LoVo (cell line): ENCODE measurements at places on chromosomes 16 and 17.

DNA sequence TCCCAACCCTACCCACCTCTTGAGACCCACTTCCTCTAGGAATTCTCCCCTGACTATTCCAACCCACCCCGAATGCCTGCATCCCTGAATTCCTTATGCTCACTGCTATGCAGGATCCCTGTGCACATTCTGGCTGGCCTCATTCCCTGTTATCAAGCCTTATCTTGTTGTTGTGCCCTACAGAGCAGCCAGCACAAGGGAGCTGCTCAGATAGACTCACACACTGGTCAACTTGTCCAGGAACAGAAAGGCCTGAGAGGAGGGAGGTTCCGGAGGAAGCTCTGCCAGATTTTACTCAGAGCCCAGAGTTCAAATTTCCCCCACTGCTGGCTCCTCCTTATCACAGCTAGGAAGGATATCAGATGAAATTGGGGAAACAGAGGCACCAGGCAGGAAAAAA lies 24.8 kb upstream of the MYO18A start:
- DNase-seq = no peak

DNA sequence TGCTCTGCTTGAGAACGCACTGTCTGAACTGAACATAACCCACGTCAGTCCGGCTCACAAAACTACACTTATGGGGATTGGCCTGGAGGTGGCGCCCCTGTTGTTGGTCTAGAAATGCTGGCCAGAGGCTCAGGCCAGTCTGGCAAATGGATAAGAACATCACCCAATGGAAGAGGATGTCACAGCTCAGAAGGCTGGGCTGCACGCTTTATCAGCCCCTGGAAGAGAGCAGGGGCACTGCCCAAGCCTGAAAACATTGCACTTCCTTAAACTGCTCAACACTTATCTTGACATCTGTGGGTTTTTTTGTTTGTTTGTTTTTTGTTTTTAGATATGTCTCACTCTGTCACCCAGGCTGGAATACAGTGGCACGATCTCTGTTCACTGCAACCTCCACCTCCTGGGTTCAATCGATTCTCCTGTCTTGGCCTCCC lies 24.8 kb upstream of the BPTF start:
- DNase-seq = peak; percentile 50

DNA sequence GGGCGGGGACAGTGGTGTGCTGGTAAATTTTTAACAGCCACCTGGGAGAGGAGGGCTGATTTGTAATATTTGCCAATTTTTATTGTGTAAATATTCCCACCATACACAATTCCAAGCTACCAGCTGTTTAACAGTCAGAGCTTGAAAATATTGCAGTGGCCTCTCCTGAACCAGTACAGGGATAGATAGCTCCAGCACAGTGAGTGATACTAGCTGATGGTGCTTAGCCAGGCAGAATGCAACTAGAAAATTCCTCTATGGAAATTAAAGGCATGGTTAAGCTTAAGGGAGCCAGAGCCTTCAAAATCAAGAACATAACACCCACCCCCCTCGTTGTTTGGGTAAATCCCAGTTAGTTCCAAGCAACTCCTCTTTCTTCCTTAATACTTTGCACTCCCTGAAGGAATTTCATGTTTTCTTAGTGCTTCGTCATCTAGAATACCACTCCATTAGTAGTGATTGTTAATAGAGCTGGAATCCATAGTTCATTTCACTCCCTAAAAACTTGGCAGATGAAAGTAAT lies 96.6 kb downstream of the CYB561 start:
- DNase-seq = no peak

GRCh38 chr17:47279062-47279801 lies 25.6 kb downstream of the ITGB3 start:
- peak; percentile 47 for DNase-seq

GRCh38 chr16:19170043-19170655 lies 2.1 kb downstream of the SYT17 start:
- no peak for DNase-seq

GRCh38 chr17:19016297-19016696 lies 11.7 kb upstream of the FAM83G start:
- DNase-seq = no peak

DNA sequence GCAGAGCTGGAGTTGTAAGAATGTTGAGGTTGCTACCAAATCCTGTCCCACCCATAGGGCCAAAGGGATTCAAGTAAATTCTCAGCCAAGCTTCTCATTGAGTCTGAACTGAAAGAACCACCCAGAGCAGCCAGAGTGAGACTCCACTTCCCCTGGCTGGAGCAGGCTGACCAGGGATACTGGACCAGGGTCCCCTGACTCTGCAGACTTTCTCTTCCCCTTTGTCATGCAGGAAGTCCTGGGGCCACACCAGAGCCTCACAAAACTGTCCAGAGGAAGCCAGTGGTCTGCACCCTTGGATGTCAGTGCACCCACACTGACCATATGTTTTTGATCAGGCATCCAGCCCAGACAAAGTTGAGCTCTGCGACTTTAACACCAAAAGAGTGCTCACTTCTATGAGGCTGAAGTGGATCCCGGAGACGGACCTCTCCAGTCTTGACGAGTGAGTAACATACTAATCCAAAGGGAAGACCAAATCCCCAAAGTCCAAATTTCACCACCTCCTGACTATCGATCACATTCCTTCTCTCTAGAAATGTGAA lies 4.1 kb downstream of the NXN start:
- no peak for DNase-seq

DNA sequence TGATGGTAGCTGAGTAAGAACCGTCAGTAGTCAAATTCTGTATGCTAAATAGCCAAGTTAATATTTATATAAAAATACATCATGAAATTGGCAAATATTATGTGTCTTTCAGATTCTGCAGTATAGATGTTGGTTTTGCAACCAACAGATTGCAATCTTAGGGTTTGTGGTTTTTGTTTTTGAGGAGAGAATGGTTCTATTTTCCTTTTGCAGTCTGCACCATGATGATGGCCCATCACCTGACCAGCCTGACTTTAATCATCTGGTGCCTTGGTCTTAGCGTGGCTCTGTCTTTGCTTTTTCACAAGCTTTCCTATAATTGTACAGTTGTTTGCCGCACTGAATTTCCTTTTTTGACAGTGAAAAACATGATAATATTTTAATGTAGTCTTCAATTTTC lies 50.7 kb downstream of the NUP93 start:
- no peak for DNase-seq

GRCh38 chr17:53058031-53058430 lies 764.7 kb upstream of the KIF2B start:
- no peak for DNase-seq

DNA sequence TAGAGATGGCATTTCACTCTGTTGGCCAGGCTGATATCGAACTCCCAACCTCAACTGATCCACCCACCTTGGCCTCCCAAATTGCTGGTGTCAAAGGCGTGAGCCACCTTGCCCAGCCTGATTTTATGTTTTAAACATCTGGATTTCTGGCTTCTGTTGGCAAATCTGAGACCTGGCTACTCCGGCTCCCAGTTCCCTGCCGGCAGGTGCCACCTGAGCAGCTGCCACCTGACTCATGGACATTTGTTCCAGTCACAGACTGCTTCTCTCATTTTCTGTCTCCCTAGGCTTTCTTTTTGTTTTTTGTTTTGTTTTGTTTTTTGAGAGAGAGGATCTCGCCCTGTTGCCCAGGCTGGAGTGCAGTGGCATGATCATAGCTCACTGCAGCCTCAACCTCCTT lies 9.6 kb downstream of the PMM2 start:
- no peak for DNase-seq

DNA sequence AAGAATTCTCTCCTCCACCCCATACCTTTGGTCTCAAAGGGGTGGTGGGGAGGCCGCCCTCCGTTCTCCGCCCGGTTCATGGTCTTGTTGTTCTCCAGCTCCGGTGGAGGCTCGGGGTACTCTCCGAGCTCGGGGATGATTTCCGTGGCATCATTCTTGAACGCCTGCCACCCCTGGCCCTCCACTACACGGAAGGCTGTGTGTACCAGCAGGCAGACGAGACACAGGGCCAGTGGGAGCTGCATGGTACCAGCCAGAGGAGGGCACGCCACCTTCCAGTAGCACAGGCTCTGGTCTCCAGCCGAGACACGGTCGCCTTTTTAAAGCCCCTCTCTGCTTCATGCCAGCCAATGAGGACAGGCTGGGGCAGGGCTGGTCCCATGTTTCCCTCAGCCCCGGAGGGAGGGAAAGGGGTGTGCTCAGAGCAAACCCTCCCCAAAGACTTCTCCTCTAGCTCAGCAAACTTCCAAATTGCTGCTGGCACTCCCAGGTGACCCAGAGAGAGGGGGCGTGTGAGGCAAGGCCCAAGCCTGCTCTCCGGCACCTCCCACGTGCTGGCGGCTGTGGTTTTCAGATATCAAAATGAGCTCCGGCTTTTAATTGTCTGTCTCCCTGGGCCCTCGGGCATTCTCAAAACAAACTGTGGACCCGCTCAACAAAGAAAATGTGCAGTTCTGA lies at the start of gene SOST:
TSS of gene SOST (minus strand) at position 295 of the 678 bp plus-strand sequence. CDS start at position 245, 50 bp downstream.
- no peak for DNase-seq

GRCh38 chr16:57837305-57838125 lies 35.2 kb upstream of the KIFC3 start:
- no peak for DNase-seq

DNA sequence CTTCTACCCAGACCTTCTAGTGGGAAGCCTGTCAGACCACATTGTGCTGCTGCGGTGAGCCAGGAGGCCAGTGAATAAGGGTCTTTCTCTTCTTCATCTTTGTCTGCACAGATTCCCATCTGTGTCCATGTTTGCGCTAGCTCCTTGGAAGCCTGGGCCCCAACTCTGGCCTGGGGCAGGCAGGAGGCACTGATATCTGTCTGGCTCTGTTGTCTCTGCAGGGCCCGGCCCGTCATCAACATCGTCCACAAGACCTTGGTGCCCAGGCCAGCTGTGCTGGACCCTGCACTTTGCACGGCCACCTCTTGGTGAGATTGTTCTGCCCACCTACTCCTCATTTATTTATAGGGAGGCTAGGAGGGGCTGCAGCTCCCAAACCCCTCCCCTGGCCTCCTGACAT lies 18.3 kb downstream of the ITGA3 start:
- no peak for DNase-seq

GRCh38 chr17:9987779-9988585 lies 82.9 kb upstream of the RCVRN start:
- DNase-seq = peak; percentile 25

DNA sequence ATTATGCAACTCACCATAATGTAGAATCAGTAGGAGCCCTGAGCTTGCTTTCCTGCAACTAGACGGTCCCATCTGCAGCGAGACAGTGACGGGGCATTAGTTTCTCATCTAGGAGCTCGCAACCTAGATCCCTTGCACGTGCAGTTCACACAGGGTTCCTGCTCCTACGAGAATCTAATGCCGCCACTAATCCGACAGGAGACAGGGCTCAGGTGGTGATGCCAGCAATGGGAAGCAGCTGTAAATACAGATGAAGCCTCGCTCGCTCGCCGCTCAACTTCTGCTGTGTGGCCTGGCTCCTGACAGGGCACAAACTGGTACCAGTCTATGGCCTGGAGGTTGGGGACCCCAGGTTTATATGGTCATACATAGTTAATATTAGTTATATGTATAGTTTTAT lies 394.5 kb downstream of the NPIPA8 start:
- no peak for DNase-seq

- DNase-seq = no peak
These were observed 32.8 kb downstream of the NETO2 start for GRCh38 chr16:47110939-47111338.

- DNase-seq = no peak
These were observed 748 bp upstream of the CMTM3 start for GRCh38 chr16:66603537-66604375.

DNA sequence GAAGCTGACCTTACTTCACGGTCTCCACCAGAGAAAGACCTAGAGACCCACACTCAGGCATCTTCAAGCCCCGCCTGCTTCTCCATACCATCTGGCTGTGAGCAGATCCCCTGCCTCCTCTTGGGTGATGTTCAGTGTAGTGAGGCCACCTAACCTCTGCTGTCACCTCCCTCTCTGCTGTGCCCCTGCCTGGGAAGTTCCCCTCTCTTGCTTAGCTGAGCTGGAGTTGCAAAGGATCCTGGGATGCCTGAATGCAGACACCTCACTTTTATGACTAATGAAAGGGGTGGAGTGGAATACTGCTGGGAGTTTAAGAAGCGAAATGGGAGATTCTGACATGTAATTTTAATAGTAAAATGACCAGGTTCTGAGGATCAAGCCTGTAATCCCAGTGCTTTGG lies 5.8 kb downstream of the IRX3 start:
- DNase-seq = no peak

DNA sequence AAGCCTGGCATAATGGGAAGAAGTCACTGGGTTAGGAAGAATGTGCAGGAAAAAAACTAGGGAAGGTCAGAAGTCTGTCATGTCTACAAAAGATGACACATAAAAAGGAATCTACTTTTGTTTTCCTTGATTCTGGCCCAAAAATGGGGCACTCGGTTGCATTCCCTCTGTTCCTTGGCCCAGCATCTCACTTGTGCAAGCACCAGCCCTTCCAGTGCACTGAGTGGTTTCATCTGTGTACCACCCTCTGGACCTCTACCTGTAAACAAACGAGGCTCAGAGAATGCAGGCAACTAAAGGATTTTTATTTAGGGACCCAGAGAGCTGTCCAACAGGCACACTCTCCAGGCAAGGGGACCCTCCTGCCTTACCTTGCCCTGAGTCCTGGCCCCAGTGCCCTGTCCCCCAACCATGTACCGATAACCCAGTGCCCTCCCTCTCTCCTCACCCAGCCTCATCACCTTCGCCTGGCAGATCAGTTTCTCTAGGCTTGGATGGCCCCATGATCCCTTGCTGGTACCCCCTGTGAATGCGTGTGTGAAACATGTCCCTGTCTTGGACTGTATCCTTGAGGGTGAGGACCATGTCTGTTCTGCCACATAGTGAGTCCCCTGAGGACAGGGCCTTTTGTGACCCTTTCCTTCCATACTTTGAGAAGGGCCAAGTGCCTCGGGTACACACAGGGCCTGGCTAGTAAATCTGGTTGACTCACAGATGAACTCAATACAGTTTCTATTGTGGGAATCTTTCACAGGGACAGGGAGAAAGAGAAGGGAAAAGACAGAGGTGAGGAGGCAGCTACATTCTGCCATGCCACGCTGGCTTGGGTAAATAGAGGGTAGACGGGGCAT lies 13.3 kb downstream of the NXPH3 start:
- no peak for DNase-seq

DNA sequence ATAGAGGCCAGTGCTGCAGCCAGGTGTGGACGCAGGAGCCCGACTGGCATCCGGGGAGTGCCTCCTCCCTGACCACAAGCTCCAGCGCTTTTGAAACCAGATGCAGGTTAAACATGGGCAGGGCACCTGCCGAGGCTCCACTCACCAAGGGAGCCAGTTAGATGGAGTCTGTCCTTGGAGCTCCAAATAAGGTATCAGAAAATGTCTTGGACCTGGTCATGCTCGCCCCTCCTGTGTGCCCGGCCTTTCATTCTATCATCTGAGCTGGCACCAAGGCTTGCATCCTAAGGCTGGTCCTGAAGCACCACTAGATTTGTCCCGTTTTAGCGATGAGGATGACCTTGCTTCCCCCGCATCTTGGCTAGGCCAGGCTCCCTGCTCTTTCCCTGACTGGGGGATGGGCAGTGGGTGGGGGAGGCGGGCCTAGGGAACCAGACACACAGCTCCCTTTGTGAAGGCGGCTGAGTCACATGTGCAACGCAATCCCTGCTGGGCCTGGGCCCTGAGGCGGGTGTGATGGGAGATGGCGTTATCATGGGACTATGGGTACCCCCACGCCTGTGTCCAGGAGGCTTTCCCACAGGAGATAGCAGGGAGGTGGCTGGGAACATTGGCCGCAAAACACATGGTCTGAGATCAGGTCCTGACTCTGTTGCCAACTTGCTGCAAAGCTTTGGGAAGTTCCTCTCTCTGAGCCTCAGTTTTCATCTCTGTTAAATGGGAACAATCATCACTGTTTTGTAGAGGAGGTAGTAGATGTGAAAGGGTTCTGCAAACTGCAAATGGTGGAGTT lies 5.0 kb upstream of the ADGRG1 start:
- DNase-seq = no peak

GRCh38 chr17:17028059-17028877 lies 14.0 kb upstream of the MPRIP start:
- peak; percentile 98 for DNase-seq
